ENCODE measurements at places on chromosomes 3 and 15.

DNA sequence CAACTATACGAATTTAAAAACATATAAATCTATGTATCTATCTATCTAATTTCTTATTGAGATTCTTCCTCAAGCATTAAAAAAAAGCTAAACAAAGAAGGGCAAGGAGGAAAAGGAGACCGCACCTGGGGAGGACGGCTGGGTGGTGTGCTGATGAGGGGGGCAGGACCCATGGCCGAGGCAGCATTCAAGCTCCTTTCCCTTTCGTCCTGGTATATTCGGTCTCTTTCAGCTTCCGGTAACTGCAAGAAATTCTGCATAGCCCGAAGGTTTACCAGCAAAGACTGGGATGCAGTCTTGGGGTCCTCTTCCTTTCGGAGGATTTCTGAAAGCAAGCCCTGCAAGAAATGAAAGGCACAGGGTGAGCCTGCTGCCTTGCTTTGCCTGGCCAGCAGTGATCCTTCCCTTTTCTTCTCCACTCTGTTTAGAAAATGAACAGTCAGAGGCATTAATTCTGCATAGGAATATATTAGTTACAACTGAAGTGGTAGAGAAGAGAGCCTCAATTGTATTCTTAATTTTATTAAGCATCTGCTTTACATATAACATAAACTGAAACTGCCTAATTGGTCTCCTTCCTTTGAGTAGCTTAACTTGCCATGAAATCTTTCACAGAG is 38.8 kb downstream of the SATB1 start:
- DNase-seq = no peak

DNA sequence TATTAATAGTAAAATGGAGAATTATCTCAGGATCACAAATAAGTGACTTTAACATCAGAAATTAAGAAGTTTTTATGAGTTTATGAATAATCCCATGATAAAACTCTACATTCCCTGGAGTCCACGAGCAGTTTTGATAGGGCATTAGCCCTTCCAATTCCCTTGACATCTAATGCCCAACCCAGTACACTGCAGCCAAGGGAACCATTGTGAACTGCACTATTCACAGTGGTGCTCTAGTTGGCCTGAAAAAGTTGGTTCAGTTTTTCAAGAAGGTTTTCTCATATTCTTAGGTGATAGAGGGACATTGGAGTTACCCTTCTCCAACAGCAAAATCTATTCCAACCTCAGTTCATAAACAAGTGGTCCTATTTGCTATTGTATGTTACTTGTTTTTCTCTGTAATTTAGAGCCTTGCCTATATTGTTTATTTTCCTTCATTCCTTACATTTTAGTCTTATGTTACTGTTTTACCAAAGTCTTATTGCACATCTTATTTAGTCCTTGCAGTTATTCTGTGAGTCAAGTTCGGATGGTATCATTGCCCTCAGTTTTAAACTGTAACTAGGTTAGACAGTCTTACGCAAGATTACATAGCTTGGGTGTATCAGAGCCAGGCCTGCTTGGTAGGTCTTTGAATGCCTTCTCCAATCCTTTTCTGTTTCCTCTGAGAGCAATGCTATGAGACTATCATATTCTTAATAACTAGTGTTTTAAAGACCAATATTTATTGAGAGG is 57.9 kb upstream of the SAMMSON start:
- DNase-seq = no peak

DNA sequence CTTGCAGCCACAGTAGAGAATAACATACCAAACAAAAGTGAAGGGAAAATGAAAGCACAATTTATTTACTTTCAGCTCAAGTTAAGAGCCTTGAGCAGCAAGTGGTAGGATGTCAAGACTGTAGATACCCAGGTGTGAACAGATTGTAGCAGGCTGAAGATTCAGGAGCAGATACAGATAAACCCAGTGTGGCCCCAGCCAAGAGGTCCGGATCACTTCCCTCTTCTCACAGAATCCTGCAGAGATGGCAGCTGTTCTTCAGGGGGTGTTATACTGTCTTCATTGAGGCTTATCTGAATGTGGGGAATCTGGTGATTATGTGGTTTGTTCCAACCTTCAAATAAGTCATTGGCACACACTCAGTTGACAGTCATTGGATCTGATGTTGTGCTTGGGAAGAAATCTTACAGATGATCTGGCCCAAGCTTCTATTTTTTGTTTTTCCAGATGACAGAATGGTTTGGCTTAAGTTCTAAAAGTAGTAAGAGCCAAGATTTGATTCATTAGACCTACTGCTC is 2.2 kb downstream of the STARD9 start:
- no peak for DNase-seq

- no peak for DNase-seq
Observed at GRCh38 chr3:187368251-187369088, at the start of gene RTP4. RTP4 (plus strand) TSS chr3:187368385; CDS start chr3:187368442, 57 bp downstream.

- no peak for DNase-seq
Observed at GRCh38 chr15:51876169-51876568, 46.7 kb downstream of the TMOD3 start.

- no peak for DNase-seq
Observed at GRCh38 chr3:8658306-8659212, 14.0 kb upstream of the SSUH2 start.

GRCh38 chr3:177449360-177450006 is 252.2 kb upstream of the TBL1XR1 start:
- DNase-seq = no peak

DNA sequence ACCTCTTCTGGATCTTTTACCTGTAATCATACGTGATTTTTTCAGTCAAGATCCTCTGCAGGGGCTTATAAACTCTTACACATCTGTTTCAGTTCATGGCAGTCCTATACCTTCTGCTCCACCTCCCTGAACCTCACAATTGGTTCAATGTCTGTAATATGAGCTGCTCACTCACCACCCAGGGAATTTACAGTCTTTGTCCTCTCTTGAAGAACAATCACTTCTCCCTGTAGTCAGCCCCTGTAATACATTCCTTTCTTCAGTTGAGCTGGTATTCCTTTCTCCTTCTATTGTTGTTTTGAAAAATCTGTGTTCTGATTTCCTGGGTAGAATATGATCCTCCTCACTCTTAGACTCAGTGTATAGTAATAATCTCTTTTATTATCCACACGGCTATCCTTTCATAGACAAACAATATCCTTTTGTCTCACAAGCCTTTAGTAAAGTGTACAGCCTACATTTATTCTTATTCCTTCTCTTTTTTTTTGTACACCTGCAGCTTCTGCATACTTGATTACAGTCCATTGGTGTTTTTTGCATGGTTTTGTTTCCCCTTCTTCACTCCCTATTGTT is 101.8 kb downstream of the NECTIN3 start:
- no peak for DNase-seq

GRCh38 chr3:187750006-187750512 is 4.8 kb upstream of the BCL6 start:
- no peak for DNase-seq

DNA sequence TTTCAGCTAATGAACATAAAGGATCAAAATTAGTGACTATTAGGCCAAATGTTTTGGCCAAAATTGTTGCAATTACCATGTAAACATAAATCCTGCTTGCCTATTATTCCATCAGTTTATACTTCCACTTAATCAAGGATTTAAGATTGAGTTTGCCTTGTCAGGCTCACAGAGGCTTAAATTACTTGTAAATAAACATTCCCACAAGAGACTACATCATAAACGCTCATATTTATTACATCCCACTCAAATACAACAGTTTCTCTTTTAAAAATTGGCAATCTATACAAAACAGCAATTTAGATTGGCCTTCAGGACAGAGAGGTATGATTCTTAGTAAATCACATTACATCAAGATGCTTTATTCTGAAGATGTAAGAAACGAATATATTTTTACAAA is 9.9 kb upstream of the MAP4 start:
- no peak for DNase-seq

DNA sequence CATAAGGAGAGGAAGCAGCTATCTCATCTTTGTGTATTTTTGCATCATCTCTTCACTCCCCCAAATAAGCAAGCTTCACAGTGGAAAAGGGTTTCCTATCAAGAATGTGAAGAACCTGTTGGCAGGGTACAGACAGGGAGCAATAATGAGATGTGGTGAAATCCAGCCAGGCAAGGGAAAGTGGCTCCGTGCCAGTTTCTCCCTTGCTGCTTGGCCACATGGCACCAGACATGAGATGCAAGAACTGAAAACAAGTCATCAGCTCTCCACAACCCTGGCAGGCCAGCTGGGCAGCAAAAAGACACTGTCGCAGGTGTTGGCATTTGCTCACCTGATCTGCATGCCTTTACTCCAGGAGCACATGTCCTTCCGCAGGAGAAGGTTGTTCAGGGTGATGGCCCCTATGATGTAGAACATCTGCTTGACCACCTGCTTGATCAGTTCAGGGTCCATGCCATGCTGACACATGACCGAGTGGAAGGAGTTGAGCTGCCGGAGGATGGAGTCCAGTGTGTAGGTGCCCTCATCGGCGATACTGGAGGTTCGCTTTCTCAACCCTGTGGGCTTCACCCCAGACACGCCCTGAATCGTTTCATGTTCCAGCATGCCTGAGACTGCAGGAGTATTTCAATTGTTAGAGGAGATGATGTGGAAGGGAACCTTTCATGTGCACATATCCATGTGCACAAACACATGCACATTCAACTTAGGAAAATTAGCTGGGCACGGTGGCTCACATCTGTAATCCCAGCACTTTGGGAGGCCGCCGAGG is 23.3 kb upstream of the MYO5C start:
- DNase-seq = no peak

- DNase-seq = peak; percentile 17
Observed at GRCh38 chr3:15427182-15427880, at the start of the genes EAF1 and METTL6. EAF1 (plus strand) TSS chr3:15427598; CDS start chr3:15427780, 182 bp downstream. METTL6 (minus strand) TSS chr3:15427544; CDS start chr3:15426511, 1,033 bp downstream.

GRCh38 chr3:6251612-6252400 is 609.1 kb upstream of the GRM7 start:
- no peak for DNase-seq

- no peak for DNase-seq
Observed at GRCh38 chr3:54983266-54984099, 55.6 kb upstream of the LRTM1 start.

- no peak for DNase-seq
Observed at GRCh38 chr3:48679411-48680391, 6.0 kb downstream of the NCKIPSD start.

DNA sequence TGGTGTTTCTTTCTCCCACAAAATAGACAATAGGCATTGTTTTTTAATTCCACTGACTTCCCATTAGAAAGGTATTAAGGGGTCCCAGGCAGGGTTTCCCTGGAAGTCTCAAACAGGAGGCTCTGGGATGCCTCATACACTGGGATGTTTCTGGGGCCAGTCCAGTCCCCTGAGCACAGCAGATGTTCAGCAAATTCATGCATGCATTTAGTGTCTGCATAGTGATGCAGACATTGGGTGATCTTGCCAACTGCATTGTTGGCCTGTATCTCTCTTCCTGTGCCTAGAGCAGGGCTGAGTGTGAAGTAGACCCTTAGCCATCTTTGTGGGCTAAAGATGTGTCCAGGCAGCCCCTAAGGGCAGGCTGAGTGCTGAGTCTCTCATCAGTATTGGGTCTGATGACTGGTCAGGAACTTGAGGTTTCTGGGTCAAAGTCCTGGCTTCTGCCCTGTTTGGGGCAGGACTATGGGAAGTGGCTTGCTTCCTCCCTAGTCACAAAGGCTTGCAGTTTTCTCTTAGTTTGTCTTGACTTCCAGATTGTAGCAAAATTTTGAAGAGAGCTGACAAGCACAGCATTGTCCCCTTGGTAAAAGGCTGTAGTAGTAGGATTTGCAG is 56.5 kb downstream of the BSN start:
- no peak for DNase-seq

DNA sequence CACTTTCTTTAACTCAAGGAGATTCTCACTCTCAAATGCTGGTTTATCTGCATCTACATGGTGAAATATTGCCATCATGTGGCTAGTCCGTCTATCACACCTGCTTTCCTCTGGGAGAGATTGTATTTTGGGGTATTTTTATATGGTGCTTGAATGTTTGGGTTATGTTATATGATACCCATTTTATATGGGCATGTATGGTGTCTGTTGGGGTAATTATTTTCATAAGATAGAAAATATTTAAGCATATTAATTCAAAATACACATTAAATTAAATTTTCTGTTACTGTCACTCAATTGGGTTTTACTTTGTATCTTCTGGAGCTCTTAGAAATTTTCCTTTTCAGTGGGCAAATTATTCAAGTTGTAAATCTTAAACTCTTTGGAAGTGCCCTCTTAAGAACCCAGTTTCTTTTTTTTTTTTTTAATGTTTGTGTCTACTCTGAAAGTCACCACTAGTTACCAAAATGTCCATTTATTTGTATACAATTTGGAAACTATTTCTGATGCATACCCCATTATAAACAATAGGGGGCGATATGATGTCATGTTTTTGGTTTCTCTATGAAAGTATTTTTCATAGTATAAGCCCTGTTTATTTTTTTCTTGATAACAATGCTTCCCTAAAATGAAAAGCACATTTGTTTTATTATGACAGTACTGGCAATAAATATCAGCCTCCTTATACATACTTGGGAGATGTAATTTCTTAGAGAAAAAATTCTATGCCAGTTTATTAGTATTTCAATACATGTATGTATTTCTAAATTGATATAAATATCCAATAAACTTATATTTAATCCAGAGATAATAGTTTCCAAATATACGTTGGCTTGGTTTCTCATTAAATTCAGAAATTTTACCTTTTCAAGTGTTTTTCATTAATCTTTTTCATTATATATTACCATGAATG is 36.1 kb upstream of the PLSCR5 start:
- DNase-seq = no peak

- DNase-seq = no peak
Observed at GRCh38 chr3:73098873-73099272, 37.4 kb downstream of the EBLN2 start.

GRCh38 chr3:69628951-69629350 is 110.3 kb upstream of the MITF start:
- no peak for DNase-seq

DNA sequence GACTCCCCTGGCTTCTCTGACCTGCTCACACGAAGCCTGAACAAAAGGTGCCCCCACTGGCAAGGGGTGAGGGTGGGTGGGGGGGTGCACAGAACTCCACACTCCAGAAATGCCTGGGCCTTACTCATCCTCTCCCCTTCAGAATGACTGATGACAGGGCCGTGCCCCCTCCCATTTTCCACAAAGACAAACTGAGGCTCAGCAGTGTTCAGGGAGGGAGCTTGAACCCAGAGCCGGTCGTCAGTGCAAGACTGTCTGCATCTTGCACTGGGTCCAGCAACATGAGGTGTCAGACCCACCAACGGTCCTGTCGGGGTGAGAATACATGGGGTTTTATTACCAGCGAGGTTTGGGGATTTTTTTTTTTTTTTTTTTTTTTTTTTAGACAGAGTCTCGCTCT is 15.3 kb downstream of the IGDCC3 start:
- no peak for DNase-seq

GRCh38 chr3:33491721-33492120 is 51.5 kb upstream of the UBP1 start:
- DNase-seq = no peak

- no peak for DNase-seq
Observed at GRCh38 chr3:153137626-153138025, 24.4 kb upstream of the RAP2B start.

GRCh38 chr3:87796843-87797185 is 262.0 kb downstream of the CGGBP1 start:
- DNase-seq = no peak

DNA sequence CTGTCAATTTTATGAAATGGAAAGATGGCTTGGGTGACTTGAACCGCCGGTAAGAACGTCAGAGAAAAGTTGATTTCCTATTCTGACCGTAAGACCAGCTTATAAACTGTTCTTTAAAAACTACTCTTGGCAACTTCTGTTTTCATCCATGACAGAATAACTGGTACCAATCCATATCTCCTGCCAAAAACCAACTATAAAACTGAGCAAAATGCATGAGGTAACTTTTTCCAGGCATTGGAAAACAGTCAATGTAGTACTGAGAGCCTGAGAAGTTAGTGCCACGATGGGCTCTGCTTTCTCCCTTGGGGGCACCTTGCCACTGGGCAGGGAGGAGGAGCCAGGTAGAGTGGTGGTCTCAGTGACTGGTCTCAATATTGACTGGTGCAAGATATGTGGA is 615.2 kb upstream of the TBL1XR1 start:
- DNase-seq = no peak

Measured in esophagus squamous epithelium (tissue), 5 donors.